Posterior cingulate gyrus (tissue), 11 donors: ENCODE measurements at places on chromosomes 16 and 17.

DNA sequence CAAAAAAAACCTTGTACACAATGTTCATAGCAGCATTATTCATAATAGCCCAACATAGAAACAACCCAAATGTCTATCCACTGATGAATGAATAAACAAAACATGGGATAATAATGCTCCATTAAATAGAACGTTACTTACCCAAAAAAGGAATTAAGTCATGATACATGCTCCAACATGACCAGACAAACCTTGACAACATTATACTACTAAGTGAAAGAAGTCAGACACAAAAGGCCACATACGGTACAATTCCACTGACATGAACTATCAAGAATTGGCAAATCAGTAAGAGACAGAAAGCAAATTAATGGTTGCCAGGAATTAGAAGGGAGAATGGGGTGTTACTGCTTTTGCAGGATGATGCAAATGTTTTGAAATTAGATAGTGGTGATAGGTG lies 193.8 kb upstream of the SHISA6 start:
- DNase-seq = no peak

DNA sequence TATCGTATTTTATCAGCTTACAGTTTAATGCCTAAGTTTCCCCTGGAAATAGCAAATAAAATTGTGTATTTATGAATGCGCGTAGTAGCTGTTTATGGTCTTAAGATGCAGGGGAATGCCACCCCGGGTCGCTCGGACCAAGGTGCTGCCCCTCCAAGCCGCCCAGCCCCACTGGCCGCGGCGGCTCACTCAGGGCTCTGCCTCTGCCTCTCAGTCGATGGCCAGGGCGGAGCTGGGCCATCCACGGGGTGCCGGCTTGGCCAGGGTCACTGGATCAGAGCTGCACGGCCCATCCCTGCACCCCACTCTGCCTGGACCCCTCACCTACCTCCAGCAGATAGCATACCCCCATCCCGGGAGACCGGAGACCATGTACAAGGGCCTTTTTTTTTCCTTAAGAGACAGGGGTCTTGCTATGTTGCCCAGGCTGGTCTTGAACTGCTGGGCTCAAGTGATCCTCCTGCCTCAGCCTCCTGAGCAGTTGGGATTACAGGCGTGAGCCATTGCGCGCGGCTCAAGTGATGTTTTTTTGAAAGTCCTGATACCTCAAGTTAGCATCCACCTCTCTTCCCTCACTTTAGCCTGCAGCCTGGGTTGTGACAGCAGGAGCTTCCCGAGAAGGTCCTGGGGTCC lies 11.0 kb downstream of the PRSS27 start:
- no peak for DNase-seq

DNA sequence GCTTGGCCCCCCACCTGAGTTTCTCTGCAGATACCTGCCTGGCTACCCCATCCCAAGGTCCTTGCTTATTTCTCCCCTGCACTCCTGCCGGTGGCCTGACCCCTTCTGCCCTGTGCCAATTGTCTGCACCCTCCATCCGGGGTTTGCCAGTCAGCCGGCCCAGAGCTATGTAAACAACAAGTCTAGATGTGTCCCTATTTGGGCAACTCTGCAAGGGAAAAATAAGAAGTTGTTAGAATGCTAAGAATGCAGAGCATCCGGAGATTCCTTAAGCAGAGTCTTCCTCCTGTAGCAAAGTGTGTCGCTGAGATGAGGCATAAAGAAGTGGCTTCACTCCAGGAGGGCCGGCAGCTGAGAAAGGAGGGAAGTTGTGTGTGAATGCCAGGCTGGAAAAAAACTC lies 46.6 kb downstream of the RGS9 start:
- DNase-seq = no peak

GRCh38 chr16:68360547-68360946 lies 49.7 kb downstream of the PRMT7 start:
- DNase-seq = no peak

DNA sequence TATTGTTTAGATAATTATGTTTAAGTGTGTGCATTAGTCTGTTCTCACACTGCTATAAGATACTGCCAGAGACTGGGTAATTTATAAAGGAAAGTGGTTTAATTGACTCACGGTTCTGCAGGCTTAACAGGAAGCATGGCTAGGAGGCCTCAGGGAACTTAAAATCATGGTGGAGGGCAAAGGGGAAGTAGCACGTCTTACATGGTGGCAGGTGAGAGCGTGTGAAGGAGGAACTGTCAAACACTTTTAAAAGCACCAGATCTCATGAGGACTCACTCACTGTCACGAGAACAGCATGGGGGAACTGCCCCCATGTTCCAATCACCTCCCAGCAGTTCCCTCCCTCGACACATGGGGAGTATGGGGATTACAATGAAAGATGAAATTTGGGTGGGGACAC lies 203.5 kb upstream of the GOT2 start:
- DNase-seq = no peak

GRCh38 chr16:23088018-23088417 lies 61.2 kb downstream of the USP31 start:
- no peak for DNase-seq

- no peak for DNase-seq
Observed at GRCh38 chr16:78677181-78677731, 577.8 kb downstream of the WWOX start.

- DNase-seq = no peak
Observed at GRCh38 chr16:66093191-66093590, 273.3 kb upstream of the CDH5 start.

- DNase-seq = no peak
Observed at GRCh38 chr17:58947824-58948223, 158.9 kb downstream of the TRIM37 start.

- no peak for DNase-seq
Observed at GRCh38 chr16:29156511-29156910, 171.7 kb downstream of the LAT start.

- DNase-seq = no peak
Observed at GRCh38 chr17:12053552-12053951, 32.9 kb downstream of the MAP2K4 start.

- DNase-seq = no peak
Observed at GRCh38 chr16:69448470-69449193, 24.2 kb downstream of the CYB5B start.
